ENCODE measurements at places on chromosomes 2 and 18. TPM values are rescaled to one million over a fixed set of nuclear protein-coding genes. Genes with fewer than 3 reads are reported as not detected.

DNA sequence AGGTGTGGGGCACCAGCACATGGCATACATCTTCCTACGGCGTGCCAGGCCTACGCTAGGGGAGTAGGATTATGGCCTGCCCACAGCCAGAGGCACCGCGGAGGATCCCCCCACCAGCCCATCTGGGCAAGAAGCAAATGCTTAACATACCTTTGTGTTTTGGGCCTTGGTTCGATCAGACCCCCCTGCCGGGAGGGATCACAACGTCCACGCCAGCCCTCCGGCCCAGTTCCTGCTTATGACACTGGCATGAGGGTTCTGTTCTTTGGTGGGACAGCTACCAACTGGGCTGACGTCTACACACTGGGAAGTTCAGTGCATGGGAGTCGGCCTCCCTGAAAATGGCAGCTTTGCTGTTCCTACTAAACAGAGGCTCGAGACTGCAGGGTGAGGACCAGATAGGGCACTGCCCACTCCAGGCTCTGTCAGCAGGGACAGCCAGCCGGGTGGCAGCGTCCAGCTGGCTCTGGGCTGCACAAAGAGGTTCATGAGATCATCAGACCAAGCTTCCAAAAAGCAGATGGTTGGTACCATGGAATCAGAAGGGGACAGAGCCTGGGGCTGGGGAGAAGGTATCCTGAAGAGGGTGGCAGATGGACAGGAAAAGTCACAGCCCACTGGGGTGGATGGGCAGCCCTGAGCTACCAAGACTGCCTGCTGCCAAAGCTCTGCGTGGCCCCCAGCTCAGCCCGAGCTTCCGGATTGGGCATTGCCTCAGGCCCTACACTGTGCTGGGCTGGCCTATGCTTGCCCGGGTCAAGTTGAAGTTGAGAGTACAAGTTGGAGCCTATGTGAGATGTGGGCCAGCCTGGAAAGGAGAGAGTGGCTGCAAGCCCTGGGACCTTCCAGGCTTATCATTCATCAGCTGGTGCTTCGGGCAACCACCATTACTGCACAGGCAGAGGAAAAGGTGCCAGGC is 61.7 kb upstream of the TEX51 start:
- H3K4me3 ChIP-seq = no peak overlapping the region
- no peak for DNase-seq
- H3K36me3 ChIP-seq = no peaks in the 10 kb centered on the region
- peaks cover 2% of the 10 kb centered on the region for H3K27me3 ChIP-seq

Gene MATN3
- total RNA-seq = not detected

Gene PDE1A
- total RNA-seq = not detected

Gene RNF152
- total RNA-seq = 0.92 TPM

Gene TXNDC2
- not detected for total RNA-seq

DNA sequence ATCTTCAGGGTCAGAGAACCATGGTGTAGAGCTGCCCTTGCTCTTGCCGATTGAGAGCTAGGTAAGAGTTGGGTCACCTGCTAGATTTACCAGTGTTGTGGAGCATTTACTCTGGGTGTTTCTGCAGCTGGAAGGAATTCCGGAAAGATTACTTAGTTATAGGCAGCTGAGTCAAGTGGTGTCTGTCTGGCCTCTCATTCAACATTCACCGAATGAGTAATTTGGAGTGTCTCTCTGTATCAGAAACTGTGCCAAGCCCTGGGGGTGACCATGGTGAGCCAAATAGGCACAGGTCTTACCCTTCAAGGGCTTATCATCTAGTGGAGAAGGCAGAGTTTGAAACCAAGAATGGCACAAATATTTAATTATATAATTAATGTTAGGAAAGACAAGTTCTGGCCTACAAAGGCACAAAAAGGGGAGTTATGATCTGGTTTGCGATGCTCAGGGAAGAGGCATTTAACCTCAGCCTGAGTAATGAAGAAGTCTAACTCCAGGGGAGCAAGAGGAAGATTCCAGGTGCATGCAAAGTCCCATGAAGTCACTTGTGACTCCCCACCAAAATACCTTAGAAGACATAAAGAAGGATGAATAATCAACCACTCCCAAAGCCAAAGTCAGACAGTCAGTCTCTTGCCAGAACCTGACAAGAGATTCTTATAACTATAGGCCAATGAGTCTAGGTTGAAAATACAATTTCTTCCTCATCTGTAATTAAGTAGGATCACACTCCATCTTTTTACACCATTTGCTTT is 12.5 kb downstream of the SETBP1 start:
- peaks cover 2% of the 10 kb centered on the region for H3K36me3 ChIP-seq
- H3K27ac ChIP-seq = no peak overlapping the region
- peaks cover 7% of the 10 kb centered on the region for H3K4me1 ChIP-seq
- H3K4me3 ChIP-seq = no peak overlapping the region
- DNase-seq = no peak

Gene PSD4
- total RNA-seq = 278 TPM

DNA sequence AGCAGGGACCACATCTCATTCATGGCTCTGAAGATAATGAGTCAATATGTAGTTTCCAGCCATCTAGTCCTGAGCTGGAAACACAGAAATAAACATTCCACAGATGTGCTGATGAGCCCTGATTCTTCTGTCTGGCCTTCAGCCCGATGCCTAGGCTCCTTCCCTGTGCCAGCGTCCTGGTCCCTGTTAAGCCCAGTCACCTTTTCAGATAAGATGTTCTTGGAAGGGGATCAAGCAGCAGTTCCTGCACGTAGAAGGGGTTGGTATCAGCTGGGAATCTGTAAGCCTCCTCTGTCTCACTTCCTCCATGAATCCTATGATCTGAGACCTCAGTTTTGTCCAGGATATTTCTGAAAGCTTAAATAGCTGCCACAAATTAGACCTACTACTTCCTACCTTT is 149.3 kb downstream of the TTC32 start:
- H3K27ac ChIP-seq = no peak overlapping the region
- no peaks in the 10 kb centered on the region for H3K27me3 ChIP-seq
- no peak for DNase-seq
- no peaks in the 10 kb centered on the region for H3K4me1 ChIP-seq

- no peaks in the 10 kb centered on the region for H3K27me3 ChIP-seq
- no peak for DNase-seq
- H3K4me1 ChIP-seq = no peaks in the 10 kb centered on the region
- no peaks in the 10 kb centered on the region for H3K36me3 ChIP-seq
Observed at GRCh38 chr2:142841788-142842187, 35.7 kb upstream of the KYNU start.

Gene KRTCAP3
- 4.6 TPM for total RNA-seq

- H3K27ac ChIP-seq = no peak overlapping the region
- peaks cover 9% of the 10 kb centered on the region for H3K27me3 ChIP-seq
- H3K4me1 ChIP-seq = peaks cover 3% of the 10 kb centered on the region
Observed at GRCh38 chr2:120684289-120685065, 51.2 kb upstream of the GLI2 start.
